ENCODE measurements at places on chromosomes 2 and 18. TPM values are rescaled to one million over a fixed set of nuclear protein-coding genes. Genes with fewer than 3 reads are reported as not detected.

GRCh38 chr2:189024901-189025618 is 50.9 kb downstream of the COL3A1 start:
- DNase-seq: no peak

GRCh38 chr18:22367303-22367702 is 50.4 kb downstream of the CTAGE1 start:
- DNase-seq: no peak

CAPN14 gene
- total RNA-seq: 0.11 TPM

HRH4 gene
- not detected for total RNA-seq

GRCh38 chr2:50863856-50864255 is 168.1 kb downstream of the NRXN1 start:
- no peak for DNase-seq

DNA sequence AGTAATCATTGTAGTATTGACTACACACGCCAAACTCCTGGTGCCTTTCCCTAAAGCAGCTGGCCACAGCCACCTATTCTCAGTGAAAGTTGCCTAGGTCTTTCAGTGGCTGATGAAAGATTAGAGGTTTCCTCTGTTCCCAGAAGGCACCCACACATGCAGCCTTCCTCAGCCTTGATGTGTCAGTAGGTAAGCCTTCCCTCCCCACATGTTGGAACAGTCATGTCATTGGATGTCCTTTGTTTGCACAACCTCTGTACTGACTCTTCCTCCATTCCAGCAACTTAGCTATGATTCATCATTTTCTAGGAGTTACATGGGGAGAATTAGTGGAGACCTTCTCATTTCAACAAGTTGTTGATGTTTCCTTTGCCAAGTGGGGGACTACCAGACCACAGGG is 630.8 kb upstream of the SLC39A10 start:
- DNase-seq: no peak

SKOR2 gene
- not detected for total RNA-seq

GRCh38 chr2:67260343-67261277 is 136.5 kb upstream of the ETAA1 start:
- DNase-seq: peak; percentile 73

- DNase-seq: peak; percentile 87
These were observed 2.9 kb upstream of the RBBP8 start for GRCh38 chr18:22930089-22930713.

DNA sequence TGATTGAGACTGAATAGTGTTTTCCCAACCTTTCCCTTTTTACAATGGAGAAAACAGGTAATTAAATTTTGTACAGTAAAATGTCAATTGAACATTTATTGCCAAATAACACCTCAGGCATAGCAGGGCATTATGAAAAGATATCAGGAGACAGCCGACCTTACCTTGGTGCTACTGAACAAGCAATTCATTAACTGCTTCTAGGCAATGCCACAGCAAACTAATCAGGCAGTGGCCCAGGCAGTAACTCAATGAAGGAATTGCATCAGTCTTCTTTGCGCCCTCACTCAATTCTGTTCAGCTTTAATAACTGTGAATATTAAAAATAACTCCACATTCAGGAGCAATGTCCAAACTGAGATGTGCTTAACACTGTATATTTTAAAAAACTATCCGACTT is 6.1 kb downstream of the PLCL1 start:
- DNase-seq: no peak

DNA sequence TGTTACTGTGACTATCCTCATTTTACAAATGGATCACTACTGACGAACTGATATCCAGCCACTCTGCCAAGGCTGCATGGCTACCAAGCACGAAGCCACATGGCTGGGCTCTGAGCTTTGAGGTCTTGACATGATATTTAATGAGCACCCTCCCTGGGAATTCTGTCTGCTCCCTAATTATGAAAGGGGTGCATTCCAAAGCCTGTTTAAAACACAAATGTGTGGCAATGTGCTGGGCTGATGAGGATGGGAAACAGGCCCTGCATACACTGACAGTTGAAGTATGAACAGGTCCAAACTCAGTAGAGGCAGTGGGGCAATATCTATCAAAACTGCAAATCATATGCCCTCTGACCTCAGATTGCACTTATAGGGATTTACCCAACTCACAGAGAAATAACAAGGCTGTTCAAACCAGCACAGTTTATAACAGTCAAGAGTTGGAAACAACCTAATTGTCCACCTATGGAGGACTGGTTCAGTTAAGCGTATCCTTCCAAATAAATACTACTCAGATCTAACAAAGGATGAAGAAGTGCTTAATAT is 20.8 kb downstream of the CDC42EP3 start:
- no peak for DNase-seq

GPR17 gene
- not detected for total RNA-seq

All from right cardiac atrium (tissue), 5 donors.